Fibroblast of skin of right biceps (primary cell): ENCODE measurements at places on chromosomes 2 and 18.

- peak; percentile 97 for DNase-seq
Observed at GRCh38 chr2:215680605-215681598, 245.0 kb upstream of the FN1 start.

DNA sequence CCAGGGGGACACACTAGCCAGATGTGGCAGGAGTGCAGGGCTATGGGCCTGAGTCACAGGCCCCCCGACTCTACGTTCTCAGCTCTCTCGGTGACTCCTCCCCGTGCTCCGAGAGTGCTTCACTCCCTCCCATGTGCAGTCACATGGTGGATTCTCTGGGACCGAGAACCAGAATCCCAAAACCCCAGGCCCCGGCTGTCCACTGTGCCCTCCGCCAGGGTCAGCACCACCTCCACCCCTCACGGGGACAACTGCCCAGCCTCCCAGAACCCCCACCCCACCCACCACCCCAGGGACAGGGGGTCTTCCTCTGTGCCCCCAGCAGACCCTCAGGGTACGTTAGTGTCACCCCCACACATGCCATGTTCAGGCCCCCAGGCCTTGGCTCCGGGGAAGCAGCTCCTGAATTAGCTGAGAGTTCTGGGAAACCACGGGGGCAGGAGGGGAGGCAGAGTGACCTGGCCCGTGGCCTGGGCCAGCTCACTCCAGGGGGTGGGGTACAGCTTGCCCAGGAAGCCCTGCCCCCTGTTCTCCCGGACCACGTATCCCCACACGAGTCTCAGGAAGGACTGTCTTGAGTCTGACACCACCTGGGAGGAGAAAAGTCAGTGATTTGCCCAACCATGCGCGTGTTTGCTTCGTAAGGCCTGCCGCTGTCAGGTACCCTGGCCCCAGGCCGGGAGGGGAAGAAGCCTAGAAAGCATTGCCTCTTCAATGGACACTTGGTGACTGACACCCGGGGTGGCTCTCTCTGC lies 4.4 kb downstream of the RAMP1 start:
- no peak for DNase-seq

- no peak for DNase-seq
Observed at GRCh38 chr2:219995991-219996765, 368.7 kb downstream of the SLC4A3 start.

DNA sequence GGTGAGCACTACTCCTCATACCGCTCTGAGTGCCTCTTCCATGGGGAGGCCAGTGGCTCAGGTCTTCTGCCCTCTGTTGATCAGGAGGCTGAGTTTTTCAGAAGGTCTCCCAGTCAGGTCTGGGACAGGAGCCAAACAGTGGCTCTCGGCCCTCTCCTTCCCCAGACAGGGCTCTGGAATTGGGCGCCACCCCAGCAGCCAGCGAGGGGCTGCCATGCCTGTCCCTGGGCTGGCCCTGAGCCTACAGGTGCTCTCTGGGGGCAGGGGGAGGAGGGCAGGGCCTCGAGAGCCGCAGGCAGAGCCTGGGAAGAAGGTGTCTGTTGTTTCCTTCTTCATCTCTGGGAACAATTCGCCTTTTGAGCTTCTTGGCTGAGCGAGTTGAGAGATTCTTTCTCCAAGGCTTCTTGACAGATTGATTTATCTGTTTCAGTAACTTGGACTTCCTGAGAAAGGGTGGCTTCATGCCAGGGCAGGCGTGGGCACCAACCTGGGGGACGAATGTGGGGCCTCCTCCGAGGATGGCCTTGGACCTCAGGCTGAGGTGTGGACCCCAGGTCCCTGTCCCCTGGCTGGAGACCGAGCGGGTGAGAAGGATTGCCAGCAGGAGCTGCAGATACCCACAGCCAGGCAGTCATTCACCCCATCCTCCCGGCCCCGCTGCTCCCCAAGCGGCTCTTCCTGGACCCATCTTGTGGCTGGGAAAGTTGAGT lies 64.7 kb upstream of the GLI2 start:
- DNase-seq, result peak; percentile 18

- DNase-seq, result no peak
Observed at GRCh38 chr2:146931109-146931508, 913.7 kb upstream of the ACVR2A start.

DNA sequence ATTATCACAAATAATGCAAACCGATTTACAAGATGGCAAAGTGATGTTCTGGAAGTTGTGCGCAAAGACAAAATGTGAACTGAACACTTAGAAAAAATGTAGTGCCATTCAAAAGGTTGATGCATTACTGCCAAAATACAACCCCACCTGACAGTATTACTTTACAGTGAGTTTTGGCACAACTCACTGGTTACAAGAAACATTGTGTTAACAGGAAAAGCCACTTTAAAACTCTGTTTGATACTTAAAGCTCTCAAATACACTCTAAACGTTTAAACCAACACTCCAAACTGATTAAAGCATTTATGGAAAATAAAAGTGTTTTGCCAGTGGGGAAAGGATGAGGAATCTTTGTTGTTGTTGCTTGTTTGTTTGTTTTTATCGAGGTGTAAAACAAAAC lies 173.4 kb upstream of the SATB2 start:
- no peak for DNase-seq

GRCh38 chr2:168184681-168185513 lies 62.5 kb downstream of the STK39 start:
- DNase-seq, result peak; percentile 33

DNA sequence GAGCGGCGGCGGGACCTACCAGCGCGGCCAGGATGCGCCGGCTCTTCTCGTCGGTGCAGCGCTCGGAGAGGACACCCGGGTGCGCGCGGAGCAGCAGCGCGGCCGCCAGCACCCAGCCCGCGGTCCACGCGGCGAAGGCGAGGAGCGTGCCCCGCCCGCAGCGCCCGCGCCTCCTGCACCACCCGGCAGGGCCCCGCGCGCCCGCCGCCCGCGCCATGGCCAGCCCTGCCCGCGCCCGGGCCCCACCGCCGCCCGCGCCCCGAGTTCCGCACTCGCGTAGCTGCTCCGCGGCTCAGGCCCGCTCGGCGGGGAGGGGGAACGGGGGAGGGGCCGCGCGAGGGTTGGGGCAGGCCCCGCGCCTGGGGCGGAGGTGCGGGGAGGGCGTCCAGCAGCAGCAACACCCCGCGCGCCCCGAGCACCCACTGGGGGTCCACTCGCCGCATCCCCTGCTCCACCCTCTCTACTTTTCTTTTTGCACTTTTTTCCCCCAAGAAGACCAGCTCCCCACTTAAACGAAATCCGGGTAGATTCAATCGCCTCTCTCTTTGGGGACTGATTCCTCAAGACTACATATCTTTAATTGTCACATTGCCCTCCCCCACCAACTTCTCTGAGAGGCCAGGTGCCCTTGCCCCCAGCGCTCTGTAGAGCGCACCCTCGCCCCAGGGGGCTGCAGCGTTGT lies at the start of gene DIPK1C:
DIPK1C (minus strand) TSS at position 266 of the 682 bp plus-strand sequence; CDS start at position 217, 49 bp downstream.
- no peak for DNase-seq

DNA sequence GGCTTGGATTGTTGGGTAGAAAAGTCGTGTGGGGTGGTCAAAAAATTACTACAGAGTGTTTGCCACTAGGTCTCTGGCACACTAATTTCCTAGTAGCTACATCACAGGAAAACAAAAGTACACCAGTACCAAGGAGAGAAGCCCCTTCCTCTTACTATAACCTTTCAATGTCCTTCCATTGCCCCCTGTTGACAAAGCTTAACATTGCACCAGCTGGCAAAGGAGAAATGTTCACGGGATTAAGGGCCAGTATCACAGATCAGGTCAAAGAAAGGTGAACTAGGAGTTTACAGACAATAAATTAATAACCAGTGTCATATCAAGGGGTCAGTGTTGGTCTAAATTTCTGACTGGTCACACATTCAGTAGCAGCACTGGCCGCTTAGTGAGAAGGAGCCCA lies 1139.6 kb upstream of the FAM98A start:
- no peak for DNase-seq

DNA sequence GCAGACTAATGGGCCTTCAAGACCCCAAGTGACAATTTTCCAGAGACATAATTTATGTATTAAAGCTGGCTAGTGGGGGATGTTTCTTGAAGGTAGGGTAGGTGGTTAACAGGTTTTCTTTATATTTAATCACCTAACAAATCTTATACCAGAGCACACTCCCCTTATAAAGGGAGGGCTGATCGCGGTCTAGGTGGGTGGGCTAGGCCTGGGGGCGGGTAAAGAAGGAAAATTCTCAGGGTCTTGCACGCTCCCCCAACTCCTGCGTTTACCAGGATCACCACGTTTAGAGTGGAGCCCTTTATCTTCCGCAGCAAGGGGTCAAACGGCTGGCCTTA lies 19.9 kb upstream of the CXXC1 start:
- DNase-seq, result no peak

GRCh38 chr2:146365041-146365440 lies 1479.8 kb upstream of the ACVR2A start:
- DNase-seq, result peak; percentile 7

GRCh38 chr2:226660526-226660925 lies 139.1 kb downstream of the IRS1 start:
- DNase-seq, result peak; percentile 79

GRCh38 chr2:10122500-10123280 lies at the start of gene RRM2:
RRM2 (plus strand) TSS chr2:10122739; CDS start chr2:10122799, 60 bp downstream.
- DNase-seq, result peak; percentile 96

DNA sequence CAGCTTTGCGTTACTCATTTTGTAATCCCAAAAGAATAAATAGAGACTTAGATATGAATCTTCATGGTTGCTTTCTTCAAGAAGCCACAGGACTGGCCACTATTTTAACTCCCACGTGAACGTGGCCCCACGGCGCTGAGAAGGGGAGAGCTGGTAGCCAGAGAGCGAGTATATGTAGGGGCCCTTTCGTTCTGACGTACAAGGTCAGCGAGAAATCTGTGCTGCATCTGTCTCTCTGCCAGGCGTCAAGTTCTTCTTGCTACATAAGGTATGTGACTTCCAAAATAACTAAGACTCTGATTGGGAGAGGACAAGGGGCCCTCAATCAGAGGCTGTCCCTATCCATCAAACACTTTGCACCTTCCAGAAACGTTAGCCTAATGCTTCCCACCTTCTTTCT lies 149.2 kb downstream of the PLEKHA3 start:
- no peak for DNase-seq

DNA sequence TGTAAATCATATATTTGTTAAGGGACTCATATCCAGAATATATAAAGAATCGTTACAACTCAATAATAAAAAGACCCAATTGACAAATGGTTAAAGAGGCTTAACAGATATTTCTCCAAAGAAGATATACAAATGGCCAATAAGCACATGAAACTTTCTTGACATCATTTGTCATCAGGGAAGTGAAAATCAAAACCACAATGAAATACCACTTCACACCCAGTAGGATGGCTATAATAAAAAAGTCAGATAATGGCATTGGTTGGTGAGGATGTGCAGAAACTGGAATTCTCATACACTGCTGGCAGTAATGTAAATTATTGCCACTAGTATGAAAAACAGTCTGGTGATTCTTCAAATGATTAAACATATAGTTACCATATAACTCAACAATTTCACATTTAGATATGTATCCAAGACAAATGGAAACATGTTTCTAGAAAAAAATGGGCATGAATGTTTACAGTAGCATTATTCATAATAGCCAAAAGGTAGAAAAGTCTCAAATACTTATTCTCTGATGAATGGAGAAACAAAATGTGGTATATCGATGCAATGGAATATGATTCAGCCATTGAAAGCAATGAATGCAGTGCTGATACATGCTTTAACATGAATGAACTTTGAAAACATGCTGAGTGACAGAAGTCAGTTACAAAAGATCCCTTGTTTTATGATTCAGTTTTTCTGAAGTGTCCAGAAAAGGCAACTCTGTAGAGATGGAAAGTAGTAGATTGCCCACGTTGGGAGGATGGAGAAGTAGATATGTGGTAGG lies 304.6 kb upstream of the ZEB2 start:
- DNase-seq, result no peak

DNA sequence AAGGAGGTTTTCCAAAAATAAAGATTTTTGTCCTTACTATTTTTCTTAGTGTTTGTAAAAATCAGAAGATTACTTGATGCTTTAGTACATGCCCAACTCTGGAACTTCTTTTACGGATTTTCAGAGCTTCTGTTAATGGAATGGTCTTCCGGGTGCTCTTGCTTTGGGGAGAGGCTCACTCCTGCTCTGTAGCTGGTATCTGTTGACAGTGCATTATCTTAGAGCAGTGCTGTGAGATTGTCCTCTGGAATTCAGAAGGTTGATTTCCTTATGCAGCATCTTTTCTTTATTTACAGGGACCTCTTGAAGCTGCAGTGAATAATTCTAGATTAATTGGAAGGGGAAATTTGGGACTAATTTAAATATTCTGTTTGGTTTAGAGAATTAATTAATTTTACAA lies 4.6 kb downstream of the MAPRE2 start:
- DNase-seq, result no peak

GRCh38 chr2:204365811-204366210 lies 179.5 kb upstream of the PARD3B start:
- DNase-seq, result peak; percentile 3

DNA sequence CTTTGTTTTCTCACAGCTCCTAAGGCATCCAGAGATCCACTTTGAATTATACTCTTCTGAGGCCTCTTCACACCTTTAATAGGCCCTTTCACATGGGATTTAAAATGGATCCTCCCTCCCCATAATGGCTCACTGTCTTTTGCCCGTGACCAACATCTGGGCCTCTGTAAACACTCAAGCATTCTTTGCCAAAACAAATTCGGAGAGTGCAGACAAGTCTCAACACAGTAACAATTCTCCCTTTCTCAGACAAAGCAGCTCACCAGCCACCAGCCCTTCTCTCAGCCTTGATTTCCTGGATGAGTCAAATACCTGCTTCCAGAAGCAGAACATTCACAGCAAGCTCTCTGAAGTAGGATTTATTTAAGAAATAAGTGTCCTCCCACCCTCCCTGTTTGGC lies 14.0 kb upstream of the IMP4 start:
- no peak for DNase-seq

DNA sequence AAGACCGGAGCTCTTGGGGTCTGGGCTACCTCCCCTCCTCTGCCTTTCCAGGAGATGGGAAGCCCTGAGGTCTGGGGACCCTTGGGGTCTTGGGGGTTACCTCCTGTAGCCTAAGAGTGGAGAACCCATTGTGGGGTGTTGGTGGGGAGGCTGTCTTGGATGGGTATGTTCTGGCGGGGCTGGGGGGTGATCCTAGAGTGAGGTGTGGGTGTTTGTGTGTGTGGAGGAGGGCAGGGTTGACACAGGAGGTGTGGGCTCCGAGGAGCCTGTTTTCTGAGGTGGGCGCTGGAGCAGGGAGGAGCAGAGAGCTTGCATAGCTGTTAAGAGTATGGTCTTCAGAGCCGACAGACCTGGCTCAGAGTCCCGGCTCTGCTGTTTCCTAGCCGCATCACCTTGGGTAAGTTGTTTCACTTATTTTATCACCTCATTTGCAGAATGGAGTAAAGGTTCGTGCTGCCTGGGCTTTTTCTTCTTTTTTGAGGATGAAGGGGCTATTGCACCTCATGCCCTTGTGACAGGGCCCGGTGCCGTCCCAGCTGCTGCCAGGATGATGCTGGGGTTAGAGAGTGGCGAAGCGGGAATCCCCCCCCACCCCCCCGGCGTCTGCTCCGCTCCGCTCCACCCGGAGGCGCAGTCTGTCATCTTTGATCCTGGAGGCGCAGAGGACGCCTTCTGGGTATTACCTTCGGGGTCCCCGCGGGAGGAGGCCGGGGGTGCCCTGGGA lies 17.2 kb downstream of the TET3 start:
- no peak for DNase-seq
